Mammary microvascular endothelial cell (primary cell): ENCODE measurements at places on chromosomes 5 and 9. TPM values are rescaled to one million over a fixed set of nuclear protein-coding genes. Genes with fewer than 3 reads are reported as not detected.

EFNA5 gene
- 2.9 and 3.1 TPM in 2 replicates for total RNA-seq

PHYHD1 gene
- 0.15 TPM in 1 of 2 replicates, not detected in the other for total RNA-seq

IL13 gene
- not detected in 2 replicates for total RNA-seq

GFI1B gene
- not detected in 2 replicates for total RNA-seq

HTR4 gene
- not detected in 2 replicates for total RNA-seq

FGF1 gene
- not detected in 2 replicates for total RNA-seq

FAM151B gene
- total RNA-seq, result 0.87 and 3.5 TPM in 2 replicates

TAF1L gene
- total RNA-seq, result not detected in 2 replicates

LCN15 gene
- 1.6 TPM in 1 of 2 replicates, not detected in the other for total RNA-seq

ARAP3 gene
- total RNA-seq, result 37.1 and 39.6 TPM in 2 replicates
